ENCODE measurements at places on chromosomes 11 and 22.

DNA sequence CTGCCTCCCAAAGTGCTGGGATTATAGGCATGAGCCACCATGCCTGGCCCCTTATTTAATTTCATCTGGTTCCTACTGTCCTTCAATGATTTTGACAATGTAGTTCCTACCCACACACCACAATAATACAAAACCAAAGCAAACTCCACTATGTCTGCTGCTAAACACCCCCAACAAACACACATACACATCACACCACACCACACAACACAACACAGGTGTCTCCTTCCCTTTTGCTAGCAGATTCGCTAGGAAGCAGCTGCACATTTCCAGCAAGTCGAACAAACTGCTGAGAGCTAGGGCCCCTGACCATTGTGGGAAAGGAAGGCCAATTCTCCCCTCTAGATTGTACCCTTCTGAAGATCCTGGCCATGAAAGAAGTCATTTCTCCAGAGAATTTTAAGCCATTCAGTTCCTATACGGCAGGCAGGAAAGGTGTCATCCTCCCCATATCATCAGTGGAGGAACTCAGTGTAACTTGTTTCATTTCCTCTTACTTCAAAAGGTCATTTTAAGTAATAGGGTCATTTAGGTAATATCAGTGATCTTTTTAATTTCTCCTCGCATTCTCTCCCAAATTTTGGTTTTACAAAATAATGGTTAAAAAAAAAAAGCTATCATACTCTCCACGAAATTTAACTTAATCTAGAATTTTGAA, 18.5 kb downstream of the NUMA1 start:
- DNase-seq, result no peak

- DNase-seq, result no peak
Observed at GRCh38 chr11:111305876-111306275, 7.5 kb downstream of the POU2AF3 start.

GRCh38 chr22:27769012-27769411, 32.5 kb downstream of the MN1 start:
- DNase-seq, result no peak

DNA sequence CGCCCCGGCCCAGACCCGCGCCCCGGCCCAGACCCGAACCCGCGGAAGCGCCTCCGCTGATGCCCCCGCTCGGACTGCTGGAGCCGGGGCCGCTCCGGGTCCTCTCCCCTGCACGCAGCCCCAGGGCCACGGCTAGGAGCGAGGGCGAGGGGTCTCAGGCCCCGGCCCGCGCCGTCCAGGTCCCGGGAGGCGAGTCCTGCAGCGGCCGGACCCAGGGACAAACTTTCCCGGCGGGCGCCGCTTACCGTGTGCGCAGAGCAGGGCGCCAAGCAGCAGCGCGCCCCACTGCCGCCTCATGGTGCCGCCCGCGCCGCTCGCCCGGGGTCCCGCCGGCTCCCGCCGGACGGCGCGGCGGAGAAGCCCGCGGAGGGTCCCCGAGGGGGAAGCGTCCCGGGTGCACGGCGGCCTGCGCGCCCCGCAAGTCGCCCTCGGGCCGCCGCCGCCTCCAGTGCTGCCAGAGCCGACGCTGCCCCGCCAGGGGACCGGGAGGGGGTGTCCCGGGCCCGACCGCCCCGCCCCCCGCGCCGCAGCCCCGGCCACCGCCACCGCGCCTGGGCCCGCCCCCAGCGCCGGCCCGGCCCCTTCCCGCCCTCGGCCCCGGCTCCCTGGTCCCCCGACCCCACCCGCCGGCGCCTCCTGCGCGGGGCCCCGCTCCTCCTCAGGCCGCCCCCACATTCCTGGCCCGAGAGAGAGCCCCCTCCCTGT, at the start of gene LRP4:
TSS of gene LRP4 (minus strand) at position 468 of the 705 bp plus-strand sequence. CDS start at position 297, 171 bp downstream.
- DNase-seq, result peak; percentile 15

All from stimulated activated CD4-positive, alpha-beta T cell treated with anti-CD3 and anti-CD28 coated beads, TNF-alpha, amount 100 ng/mL, for 4 hours (primary cell).